ENCODE measurements at places on chromosomes 5 and 9.

DNA sequence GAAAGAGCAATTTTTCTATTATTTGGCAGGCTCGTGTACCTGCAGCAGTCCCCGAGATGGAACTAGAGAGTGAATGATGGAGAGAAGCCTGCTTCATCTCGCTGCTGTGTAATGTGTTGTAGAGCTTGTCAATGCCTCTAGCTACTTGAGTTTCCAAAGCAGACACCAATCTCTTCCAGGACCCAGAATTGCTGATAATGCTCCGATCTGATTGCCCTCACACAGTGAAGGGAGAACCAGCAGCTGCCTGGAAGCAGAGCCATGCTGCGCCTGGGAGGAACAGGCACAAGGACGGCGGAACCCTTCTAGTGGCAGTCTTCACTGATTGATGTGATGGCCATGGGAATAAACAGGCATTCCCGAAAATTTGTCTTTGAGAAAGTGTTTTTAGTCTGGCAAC is 288.0 kb downstream of the ICE1 start:
- DNase-seq = no peak

DNA sequence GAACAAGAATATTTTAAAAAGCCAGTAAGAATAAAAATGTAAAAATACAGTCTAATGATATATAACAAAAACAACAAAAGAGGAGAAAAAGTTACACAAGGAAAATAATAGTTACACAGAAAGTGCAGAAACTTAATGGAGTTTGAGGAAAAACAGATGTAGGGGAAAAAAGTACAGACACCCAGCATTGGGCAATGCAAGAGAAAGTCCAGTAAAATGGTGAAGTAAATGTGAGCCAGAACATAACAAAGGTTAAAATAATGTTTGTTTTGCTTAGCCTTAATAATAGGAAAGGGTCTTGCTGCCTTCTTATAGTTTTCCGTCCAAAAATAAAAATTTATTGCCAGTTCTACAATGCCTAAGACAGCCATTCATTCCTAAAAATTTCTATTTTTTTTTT is 364.2 kb downstream of the NNT start:
- no peak for DNase-seq

DNA sequence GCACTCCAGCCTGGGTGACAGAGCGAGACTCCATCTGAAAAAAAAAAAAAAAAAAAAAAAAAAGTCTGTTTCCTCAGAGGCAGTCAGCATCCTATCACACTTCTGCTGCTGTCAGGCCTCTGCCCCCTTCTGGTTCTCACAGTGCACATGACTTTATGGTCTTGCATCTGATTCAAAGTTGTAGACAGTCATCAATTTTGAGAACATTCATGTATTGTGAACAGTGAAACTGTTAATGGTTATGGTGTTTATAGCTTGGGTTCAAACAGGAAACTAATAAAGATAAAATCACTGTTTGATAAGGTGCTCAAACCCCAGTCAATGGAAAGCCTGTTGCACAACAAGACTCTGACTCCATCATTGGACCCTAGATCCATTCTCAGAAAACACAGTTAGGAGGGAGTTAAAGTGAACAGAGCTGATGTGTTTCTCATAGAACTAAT is 61.4 kb downstream of the FOXD1 start:
- no peak for DNase-seq

DNA sequence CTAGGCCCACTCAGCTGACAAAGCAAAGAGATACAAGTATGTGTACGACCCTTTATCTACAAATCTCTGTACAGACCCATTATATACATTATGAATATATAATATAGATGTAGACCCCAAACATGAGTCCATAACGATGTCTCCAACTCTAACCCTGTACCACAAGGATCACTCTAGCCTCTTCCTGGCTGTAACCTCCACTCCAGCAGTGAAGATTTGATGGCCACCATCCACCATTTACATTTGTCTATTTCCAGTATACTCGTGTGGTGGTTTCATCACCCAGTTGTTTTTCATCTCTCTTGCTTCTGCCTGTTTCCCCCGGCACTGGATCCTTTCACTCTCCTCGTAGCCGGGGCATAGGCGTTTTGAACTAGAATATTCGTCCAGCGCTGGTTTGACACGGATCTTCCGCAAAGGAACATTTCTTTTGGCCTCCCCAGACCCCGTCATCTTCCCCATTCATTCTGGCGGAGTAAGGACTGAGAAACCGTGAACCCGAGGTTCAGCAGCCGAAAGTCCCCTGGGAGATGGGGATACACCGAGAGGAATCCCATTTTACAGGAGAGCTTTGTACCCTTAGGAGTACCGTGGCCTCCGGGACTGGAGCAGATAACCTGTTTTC is 828 bp upstream of the TRIO start:
- DNase-seq = no peak

DNA sequence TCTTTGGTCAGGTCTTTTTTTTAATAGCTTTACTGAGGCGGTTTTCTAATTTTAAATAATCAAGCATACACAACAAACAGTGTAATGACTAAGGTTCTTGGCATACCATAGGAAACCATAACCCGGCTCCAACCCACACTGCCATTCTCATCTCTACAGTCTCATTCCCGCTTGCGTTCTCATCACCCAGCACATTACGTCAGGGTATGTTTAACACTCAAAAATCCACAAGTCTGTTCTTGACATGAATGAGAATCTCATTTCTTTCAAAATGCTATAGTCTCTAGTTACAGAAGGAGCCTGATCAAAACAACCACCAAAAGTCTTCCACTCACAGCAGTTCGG is 505 bp downstream of the C5orf34 start:
- no peak for DNase-seq

GRCh38 chr5:10264604-10265003 is 14.5 kb downstream of the CCT5 start:
- DNase-seq = no peak

DNA sequence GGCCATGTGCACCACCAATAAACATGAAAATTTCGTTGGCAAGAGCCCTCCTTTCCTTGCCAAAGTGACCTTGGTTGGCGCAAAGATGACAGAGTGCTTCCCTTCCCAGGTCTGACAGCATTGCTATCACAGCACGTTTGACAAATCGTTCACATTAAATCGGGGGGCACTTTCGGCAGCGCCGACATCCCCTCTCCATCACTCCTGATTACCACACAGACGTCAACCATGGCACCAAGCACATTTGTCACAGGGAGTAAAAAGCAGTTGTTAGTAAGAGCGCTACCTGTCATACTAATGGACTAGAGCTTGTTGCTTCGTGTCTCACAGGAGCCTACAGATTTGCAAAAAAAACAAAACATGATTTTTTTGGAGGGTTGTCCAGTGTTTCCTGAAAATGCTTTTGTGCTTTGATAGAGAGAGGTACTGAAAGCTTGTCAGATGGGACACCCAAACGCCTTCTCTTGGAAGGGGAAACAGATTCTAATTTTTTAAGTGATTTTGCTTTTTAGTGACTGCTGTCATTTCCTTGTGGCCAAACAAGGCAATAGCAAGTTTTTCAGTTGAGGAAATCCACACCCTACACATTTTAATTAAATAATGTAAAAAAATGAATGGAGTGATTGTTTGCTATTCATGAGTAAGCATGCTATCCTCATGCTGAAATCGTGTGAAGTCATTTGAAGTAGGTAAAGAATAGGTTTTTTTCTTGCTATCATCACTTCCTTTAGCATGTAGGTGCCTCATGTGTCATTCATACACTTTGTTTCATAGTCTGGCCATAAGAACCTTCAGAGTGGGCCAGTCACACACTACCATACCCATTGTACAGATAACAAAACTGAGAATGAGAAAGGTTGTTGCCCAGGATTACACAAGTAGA is 682.8 kb upstream of the WWC1 start:
- DNase-seq = no peak

DNA sequence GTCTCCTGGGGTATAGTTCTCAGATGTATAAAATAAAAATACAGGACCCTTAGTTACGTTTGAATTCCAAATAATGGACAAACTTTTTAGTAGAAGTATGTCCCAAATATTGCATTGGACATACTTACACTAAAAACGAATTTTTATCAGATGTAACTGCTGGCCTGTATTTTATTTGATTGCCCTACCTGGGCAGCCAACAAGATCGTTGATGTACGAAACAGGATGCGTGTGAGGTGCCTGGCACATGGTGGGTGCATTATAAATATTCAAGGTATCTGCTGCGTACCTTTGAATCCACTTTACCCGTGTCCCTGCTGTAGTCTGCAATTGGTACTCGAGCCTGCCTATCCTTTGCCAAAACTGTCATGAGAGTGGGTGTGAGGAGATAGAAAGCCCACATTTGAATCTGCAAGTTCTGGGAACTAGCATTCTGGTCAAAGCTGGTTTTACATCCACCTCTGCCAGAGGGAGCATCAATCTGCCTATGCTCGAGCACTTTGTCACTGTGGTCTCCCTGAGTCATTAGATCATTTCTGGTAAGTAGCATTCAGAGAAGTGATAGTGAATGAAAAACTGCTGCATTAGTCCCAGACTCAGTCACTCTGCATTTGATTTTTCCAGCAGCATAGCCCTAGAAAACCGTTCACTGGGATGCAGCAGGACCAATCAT is 133.7 kb upstream of the IQGAP2 start:
- DNase-seq = no peak

DNA sequence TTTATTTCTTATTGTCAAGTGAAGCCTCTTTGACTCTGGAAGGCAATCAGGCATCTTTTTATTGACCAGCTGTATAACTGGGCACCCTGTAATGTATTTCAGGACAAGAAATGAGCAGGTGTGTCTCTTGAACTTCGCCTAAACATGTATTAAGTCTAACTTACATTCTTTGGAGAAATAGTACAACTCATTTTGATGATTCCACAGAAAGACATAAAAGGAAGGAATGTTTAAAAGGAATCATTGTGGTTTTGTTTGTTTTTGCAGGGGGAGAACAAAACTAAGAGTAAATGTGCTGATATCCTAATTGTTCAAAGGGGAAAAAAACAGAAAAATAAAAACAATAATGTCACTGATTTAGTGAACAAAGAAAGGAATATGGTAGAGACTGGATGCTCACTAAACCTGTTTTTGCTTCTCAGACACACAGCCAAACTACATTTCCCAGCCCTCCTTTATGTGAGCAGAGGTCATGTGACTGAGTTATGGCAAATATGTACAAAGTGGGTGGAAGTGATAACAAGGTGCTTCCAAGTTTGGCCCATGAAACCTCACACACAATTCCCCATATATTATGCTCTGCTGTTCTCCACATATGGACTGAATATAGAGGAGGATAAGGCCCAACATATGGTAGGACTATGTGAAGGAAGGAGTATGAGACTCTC is 150.6 kb upstream of the ACOT12 start:
- DNase-seq = no peak

DNA sequence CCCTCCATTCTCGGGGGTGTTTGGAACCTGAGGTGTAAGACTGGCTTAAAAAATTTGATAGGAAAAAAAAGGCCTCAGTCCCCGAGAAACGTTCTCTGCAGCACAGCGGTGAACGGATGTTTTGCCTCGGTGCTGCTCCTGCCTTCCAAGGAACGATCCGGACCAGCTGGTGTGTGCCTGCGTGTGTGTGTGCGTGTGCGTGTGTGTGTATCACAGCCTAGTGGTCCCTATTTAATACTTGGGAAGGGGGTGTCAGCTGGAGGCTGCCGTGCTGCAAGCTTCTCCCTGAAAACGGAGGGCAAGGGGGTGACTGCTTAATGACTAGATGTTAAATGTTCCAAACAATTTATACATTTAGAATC is 76.9 kb downstream of the LHX2 start:
- DNase-seq = no peak

DNA sequence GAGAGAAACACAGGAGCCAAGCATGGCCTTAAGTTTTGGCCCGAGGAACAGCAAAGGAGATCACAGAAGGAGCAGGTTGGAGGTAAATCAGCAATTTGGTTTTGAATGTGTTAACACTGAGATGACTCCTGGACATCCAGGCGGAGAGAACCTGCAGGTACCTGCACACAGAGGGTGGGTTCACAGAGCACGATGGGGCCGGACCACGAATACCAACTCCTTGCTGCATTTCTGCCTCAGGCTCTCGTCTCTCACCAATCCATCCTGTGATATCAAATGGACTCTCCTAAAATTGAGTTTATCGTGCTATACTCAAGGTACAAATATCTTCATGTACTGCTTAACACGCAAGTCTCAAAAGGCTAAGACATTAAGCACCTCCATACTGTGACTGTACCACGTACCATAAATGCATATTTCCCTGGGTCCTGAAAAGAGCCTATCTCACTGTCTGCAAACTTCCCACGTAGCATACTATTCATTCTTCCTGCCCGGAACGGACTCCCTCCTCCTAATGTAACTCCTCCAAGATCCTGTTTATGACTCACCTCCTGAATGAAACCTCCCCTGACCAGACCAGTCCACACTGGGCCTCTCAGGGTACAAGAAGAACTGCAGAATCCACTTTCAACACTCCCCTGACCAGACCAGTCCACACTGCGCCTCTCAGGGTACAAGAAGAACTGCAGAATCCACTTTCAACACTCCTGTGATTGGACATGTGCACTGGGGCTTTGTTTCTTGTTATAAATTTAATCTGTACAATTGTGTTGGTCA is 380.8 kb upstream of the RFX3 start:
- DNase-seq = no peak

GRCh38 chr9:19148187-19148586 is 20.9 kb upstream of the PLIN2 start:
- no peak for DNase-seq

DNA sequence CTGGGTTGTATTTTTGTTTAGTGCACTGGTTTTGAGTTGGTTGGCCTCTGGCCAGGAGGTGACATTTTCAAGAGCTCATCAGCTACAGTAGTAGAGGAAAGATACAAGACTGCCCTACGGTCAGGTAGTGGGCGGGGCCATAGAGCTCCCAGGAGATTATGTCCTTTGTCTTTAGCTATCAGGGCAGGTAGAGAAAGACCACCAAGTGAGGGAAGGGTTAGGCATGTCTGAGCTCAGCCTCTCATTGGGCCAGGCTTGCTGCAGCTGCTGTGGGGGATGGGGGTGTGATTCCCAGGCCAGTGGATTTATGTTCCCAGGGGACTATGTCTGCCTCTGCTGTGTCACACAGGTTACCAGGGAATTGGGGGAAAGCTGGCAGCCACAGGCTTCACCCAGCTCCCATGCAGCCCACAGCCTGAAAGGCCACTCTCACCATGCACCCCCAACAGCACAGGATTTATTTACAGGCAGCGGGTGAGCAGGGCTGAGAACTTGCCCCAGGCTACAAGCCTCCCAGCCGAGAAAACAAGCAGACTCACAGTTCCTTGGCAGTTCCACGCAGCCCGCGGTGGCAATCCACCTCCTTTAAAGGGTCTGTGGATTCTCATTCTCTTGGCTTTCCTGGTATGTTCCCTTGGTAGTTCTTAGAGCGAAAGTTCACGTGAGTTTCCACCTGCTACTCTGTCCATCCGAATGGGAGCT is 37.5 kb upstream of the BOD1 start:
- no peak for DNase-seq

DNA sequence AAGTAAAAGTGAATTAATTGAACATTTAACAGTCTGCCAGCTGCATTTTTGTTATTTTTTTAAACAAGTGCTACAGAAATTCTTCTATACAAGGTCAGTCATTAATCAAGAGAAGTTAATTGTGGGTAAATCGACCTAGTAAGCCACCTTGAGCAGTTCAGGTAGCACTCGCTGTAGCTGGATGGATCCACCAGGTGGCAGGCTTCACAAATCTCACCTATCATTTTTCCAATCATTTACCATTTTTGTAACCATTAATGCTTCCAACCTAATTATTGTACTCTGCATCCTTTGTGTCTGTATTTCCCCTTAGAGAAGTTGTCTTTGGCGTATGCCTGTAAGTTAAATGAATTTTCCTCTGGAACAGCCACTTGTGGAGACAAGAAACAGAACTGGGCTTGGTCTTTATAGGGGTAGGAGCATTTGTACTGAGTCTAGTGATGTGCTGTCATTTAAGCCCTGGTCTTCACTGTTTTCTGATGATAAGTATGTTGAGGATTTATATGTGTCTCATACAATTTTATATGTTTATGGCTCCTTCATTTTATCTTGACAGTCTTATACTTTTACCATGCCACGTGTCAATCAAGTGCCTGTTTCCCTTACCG is 39.5 kb downstream of the CD180 start:
- DNase-seq = no peak

Data from GOT3 (cell line).